ENCODE measurements at places on chromosomes 5 and 9. TPM values are rescaled to one million over a fixed set of nuclear protein-coding genes. Genes with fewer than 3 reads are reported as not detected.

Gene RARS1
- 49.9 TPM for total RNA-seq

Gene IL17B
- total RNA-seq: not detected

- DNase-seq: no peak
These were observed 120.0 kb downstream of the PDZD2 start for GRCh38 chr5:31758803-31759425.

DNA sequence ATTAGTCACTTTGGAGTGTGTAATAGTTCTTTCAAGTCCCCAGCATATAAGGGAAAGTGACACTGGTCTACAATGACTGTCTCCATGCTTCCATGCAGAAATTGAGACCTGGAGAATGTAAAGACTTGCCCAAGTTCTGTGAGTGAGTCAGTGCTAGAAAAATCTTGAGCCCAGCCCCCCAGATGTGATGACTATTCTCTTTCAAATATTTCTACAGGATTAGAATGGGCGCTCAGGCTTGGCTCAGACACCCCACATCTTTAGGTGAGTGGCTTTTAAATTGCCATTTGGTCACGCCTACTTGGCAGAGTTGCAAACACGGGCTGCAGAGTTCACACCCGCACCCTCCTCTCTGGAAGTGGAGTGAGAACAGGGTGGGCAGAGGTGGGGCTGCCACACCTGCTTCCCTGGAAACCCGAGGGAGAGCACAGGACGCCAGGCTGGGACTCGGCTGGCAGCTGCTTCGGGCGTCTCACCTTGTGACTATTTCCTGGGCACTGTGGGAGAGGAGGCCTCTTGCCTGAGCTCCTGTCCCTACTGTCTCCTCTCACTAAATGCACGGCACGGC is 37.6 kb downstream of the ROPN1L start:
- DNase-seq: no peak

- DNase-seq: no peak
These were observed 142.1 kb upstream of the GLRA1 start for GRCh38 chr5:152066784-152067183.

Gene CACNA1B
- total RNA-seq: 0.33 TPM

Gene TTC39B
- total RNA-seq: 1.5 TPM

Gene RFESD
- 3.0 TPM for total RNA-seq

DNA sequence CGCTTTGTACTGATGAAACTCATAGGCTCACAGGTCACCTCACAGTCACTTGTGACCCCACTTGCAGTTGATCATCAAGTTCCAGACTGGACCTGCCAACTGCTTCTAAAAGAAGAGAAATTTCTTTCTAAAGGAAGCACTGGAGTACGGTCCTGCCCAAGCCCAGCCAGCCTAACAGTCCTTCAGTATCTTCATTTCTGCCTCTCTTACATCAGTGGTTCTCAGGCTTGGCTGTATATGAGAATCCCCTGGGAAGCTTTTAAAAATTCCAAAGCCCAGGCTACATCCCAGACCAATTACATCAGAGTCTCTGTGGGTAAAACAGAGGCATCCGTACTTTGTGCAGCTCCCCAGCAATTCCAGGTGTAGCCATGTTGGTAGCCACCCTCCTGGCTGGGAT is 282.1 kb downstream of the NFIB start:
- DNase-seq: no peak

GRCh38 chr9:34233672-34234071 is 54.8 kb downstream of the UBAP1 start:
- no peak for DNase-seq

DNA sequence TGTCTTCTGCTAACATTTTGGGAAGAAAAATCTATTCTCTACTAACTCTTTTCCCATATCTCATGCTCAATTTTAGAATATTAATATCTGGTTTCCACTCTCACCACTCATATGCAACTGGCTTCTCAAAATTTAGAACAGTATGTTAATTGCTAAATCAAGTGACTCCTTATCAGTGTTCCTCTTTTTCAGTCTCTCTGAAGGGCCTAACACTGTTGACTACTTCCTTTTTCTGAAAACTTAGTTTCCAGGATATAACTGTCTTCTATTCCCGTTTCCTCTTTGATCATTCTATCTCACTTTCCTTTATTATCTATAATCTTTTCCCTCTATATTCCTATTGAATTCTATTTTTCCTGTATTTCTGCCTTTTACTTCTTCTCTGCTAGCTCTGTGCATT is 1717.2 kb upstream of the C9orf72 start:
- DNase-seq: no peak

DNA sequence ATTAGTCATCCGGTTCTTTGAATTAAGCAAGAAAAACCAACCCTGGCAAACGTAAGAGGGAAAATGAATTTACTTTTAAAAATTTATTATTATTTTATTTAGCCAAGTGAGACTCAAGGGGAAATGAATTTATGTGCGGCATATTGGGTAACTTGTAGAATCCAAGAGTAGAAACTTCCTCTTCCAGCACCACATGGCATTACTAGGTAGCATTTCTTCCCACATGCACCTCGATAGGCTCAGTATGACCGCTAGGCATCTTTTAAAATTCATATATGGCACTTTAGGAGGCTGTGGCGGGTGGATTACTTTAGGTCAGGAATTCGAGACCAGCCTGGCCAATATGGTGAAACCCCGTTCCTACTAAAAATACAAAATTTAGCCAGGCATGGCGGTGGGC is 17.6 kb upstream of the MYO10 start:
- DNase-seq: no peak

Gene TPPP
- total RNA-seq: 9.9 TPM

Data from heart right ventricle (tissue), 16 donors.